CD4-positive, CD25-positive, alpha-beta regulatory T cell (primary cell): ENCODE measurements at places on chromosomes 13 and 19. TPM values are rescaled to one million over a fixed set of nuclear protein-coding genes. Genes with fewer than 3 reads are reported as not detected.

DNA sequence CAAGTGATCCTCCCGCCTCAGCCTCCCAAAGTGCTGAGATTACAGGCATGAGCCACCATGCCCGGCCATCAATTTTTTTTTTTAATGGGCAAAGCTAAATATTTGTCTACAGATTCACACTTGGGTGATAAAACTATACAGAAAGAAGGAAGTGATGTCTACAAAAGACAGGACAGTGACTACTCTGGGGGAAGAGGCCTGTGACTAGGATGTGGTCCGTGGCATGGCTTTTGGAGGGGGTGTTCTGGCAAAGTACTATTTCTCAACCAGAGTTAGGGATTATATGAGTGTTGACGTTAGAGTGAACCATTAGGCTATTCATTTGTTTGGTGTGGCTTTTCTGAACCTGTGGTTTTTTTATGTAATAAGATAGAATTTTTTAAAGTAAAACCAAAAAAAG is 42.7 kb downstream of the INSR start:
- no peak overlapping the region for H3K27ac ChIP-seq
- no peaks in the 10 kb centered on the region for H3K27me3 ChIP-seq
- no peak overlapping the region for H3K4me3 ChIP-seq
- H3K4me1 ChIP-seq: no peaks in the 10 kb centered on the region
- no peak for DNase-seq

DNA sequence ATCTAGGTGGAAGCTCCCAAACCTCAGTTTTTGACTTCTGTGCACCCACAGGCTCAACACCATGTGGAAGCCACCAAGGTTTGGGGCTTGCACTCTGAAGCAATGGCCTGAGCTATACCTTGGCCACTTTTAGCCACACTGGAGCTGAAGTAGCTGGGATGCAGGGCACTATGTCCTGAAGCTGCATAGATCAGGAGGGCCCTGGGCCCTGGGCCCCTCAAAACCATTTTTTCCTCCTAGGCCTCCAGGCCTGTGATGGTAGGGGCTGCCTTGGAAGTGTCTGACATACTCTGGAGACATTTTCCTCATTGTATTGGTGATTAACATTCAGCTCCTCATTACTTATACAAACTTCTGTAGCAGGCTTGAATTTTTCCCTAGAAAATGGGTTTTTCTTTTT is 273.7 kb downstream of the FGF9 start:
- no peaks in the 10 kb centered on the region for H3K36me3 ChIP-seq
- H3K27ac ChIP-seq: no peak overlapping the region
- H3K27me3 ChIP-seq: no peaks in the 10 kb centered on the region
- no peaks in the 10 kb centered on the region for H3K4me1 ChIP-seq

DNA sequence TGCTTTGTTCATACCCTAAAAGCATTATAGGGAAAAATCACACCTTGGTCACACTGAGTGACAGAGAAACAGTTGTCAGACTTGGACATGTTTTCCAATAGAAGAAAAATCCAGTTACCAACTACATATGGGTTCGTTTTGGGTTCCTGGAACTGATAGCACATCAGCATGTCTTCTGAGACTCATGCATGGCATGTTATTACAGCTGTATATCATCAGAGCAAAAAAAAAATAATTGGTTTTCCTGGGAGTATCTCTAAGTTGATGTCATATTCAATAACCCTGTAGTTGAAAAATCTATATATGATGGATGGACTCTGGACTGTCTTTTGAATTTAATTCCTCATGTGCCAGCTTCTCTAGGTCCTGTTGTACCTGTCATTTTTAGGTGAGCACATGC is 211.6 kb downstream of the DNAJC15 start:
- H3K36me3 ChIP-seq: no peaks in the 10 kb centered on the region
- no peak overlapping the region for H3K4me3 ChIP-seq
- no peak overlapping the region for H3K27ac ChIP-seq
- no peaks in the 10 kb centered on the region for H3K4me1 ChIP-seq
- H3K27me3 ChIP-seq: peaks cover 2% of the 10 kb centered on the region
- DNase-seq: no peak

The ZNF585A gene
- total RNA-seq: 7.5 TPM

The WDR87 gene
- total RNA-seq: not detected

The CBLC gene
- not detected for total RNA-seq

The ZNF284 gene
- 2.3 TPM for total RNA-seq
